NCI-H1092 treated with DMSO at 0.1 percent for 48 hours (cell line): ENCODE measurements at places on chromosomes 11 and 22.

DNA sequence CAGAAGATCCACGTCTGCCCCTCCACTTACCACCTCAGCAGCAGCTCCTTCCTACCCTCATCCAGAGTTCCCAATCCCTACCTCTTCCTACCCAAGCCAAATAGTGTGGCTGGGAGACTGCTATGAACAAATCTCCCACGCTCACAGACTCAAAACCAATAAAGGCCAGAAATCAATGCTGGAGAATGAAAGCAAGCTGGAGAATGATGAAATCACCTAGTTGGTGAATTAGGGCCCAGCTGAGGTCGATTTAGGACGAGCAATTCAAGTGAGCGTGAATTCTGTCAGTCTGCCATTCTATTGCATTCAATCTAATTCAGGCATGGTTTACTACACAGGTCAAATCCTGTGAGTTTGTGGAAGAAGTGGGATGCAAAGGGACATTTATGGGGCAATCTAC lies 22.5 kb downstream of the COMMD9 start:
- no peak for DNase-seq

DNA sequence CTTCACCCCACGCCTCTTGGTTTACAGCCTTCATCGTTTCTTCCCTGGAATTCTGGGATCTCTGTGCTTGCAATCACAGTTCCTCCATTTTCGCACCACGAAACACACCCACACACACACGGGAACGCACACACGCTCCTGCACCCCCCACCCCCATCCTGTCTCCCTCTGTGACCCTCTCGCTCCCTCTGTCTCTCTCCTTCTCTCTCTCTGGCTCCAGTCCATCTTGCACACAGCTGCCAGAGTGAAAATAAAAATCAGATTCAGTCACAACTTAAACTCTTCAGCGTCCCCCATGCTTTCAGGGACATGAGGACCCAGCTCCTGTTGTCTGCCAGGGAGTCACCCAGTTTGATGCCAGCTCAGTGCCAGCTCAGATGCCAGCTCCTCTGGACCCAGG lies 3.0 kb downstream of the GAL start:
- no peak for DNase-seq

GRCh38 chr11:96213500-96213899 lies 129.5 kb downstream of the MAML2 start:
- no peak for DNase-seq

GRCh38 chr11:57213342-57214097 lies 23.5 kb downstream of the APLNR start:
- peak; percentile 34 for DNase-seq

- DNase-seq, result peak; percentile 42
These were observed 2.0 kb upstream of the CASTOR1 start for GRCh38 chr22:30291058-30291892.
